Gastrocnemius medialis (tissue), 4 donors: ENCODE measurements at places on chromosomes 3 and 15.

DNA sequence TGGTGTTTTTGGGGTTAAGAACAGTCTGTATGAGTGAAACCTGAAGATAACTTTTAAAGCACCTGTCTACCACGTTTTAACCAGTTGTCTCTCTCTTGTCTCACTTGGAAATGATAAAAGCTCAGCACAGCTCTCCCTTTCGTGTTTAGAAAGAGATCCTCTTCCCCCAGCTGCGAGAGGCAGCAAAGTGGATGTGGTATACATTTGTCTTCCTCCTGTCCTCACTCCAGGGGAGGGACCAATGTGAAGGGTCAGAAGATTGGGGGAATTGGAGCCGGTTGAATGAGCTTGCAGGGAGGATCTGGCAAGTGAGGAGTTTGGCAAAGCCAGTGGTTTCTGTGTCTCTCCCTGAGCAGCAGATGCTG is 14.6 kb downstream of the SMAD6 start:
- no peak for DNase-seq
- no peaks in the 10 kb centered on the region for H3K36me3 ChIP-seq
- no peak overlapping the region for H3K4me3 ChIP-seq
- H3K4me1 ChIP-seq, result peaks cover 5% of the 10 kb centered on the region

- no peak overlapping the region for H3K27ac ChIP-seq
- no peaks in the 10 kb centered on the region for H3K36me3 ChIP-seq
- no peaks in the 10 kb centered on the region for H3K4me1 ChIP-seq
- H3K27me3 ChIP-seq, result no peaks in the 10 kb centered on the region
- H3K4me3 ChIP-seq, result no peak overlapping the region
These were observed 63.0 kb upstream of the LMCD1 start for GRCh38 chr3:8438507-8439079.

DNA sequence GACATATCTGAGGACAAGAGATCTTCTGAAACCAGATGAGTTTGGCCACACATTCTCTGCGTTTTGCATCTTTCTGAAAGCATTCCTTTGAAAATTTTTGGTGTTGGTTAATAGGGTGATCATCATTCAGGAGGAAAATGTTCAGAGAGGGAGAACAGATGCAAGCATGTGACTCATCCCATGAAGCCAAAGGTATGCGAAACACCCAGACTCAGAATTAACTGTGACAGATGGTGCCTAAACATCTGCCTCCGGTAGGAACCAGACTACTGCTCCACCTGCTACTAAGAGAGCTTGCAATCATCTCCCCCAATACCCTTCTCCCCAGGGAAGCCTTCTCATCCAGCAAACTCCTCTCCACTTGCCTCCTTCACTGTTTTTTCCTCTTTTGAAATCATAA is 46.2 kb downstream of the TRIM69 start:
- no peaks in the 10 kb centered on the region for H3K36me3 ChIP-seq
- no peak overlapping the region for H3K27ac ChIP-seq
- DNase-seq, result no peak
- H3K27me3 ChIP-seq, result no peaks in the 10 kb centered on the region

DNA sequence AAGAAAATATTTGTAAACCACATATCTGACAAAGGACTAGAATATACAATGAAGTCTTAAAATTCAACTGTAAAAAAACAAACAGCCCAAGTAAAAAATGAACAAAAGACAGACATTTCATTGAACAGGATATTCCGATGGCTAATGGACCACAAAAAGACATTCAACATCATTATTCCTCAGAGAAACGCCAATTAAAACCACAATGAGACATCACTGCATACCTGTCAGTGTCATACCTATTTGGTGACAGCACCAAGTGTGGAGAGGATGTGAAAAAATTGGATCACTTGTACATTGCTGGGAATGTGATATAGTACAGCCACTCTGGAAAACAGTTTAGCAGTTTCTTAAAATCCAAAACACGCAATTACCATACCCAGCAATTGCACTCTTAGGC is 29.9 kb upstream of the TJP1 start:
- no peak for DNase-seq
- no peak overlapping the region for H3K4me3 ChIP-seq
- no peaks in the 10 kb centered on the region for H3K36me3 ChIP-seq
- no peak overlapping the region for H3K27ac ChIP-seq
- H3K27me3 ChIP-seq, result no peaks in the 10 kb centered on the region

GRCh38 chr3:8846176-8846575 is 76.8 kb upstream of the OXTR start:
- no peak for DNase-seq
- no peaks in the 10 kb centered on the region for H3K27me3 ChIP-seq
- no peak overlapping the region for H3K4me3 ChIP-seq
- H3K4me1 ChIP-seq, result no peaks in the 10 kb centered on the region
- no peaks in the 10 kb centered on the region for H3K36me3 ChIP-seq

DNA sequence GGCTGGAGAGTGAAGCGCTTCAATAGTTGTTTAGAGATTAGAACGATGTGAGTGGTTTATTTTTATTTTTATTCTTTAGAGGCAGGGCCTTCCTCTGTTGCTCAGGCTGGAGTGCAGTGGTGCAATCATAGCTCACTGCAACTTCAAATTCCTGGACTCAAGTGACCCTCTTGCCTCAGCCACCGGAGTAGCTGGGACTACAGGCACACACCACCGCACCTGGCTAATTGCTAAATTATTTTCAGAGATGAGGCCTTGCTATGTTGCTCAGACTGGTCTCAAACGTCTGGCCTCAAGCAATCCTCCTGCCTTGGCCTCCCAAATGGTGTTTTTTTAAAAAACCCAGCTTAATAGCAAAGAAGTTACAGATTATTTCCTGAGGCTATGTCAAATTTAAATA is 29.0 kb downstream of the PPARG start:
- no peak overlapping the region for H3K4me3 ChIP-seq
- no peaks in the 10 kb centered on the region for H3K27me3 ChIP-seq
- no peaks in the 10 kb centered on the region for H3K4me1 ChIP-seq
